Renal cortex interstitium (tissue), 15 donors: ENCODE measurements at places on chromosomes 2 and 18.

GRCh38 chr2:109689182-109689930 lies 75.2 kb downstream of the SOWAHC start:
- no peak for DNase-seq

GRCh38 chr2:204072443-204073324 lies 136.1 kb downstream of the ICOS start:
- no peak for DNase-seq

- DNase-seq, result no peak
Measured at GRCh38 chr2:4346628-4347027, 643.3 kb downstream of the DCDC2C start.

- peak; percentile 95 for DNase-seq
Measured at GRCh38 chr2:190880378-190881083, at the start of gene GLS. TSS of gene GLS (plus strand) at chr2:190880821. CDS start at chr2:190881085, 264 bp downstream.

GRCh38 chr2:162734866-162735265 lies 103.7 kb downstream of the KCNH7 start:
- no peak for DNase-seq

GRCh38 chr18:44973282-44973681 lies 292.6 kb downstream of the SETBP1 start:
- DNase-seq, result no peak

- no peak for DNase-seq
Measured at GRCh38 chr18:9803063-9803697, 82.6 kb upstream of the TXNDC2 start.

GRCh38 chr2:12032398-12032797 lies 286.0 kb downstream of the LPIN1 start:
- DNase-seq, result no peak

DNA sequence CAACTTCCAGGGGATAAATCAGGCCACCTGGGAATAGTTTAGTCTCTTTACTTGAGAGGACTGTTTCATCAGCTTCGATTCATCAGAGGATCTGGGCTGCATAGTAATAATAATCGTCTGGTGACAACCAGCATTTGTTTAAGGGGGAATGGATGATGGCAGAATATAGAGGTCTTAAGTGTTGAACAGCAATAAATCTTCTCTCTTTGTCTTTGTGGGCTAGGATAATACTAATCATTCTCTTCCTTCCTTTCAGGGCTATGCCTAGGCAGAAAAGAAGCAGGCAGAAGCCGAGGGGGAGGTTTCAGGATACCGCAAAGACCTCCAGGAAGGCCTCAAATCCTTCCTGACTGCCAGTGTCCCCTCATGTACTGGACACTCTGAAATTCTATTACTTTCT lies 150.4 kb upstream of the GAREM1 start:
- no peak for DNase-seq

- DNase-seq, result no peak
Measured at GRCh38 chr2:150357770-150358467, 129.5 kb downstream of the RND3 start.

- no peak for DNase-seq
Measured at GRCh38 chr2:62724886-62725711, 19.6 kb downstream of the EHBP1 start.

DNA sequence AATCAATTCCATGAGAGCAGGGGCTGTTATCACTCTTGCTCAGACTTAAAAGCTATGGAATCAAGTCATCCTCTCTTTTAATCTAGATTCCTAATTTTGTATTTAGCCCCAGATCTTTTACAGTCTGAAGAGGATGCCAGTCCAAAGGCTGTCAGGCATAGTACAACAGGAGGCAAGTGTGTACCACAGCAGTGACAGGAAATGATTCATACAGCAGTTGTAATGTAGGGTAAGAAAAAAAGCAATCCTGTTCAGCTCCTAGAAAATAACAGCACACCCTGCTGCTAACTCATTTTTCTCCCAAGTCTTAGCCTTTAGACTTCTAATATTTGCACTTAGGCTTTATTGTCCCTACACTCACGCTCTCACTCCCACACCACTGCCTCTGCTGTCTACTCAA lies 127.8 kb upstream of the SYT4 start:
- no peak for DNase-seq
